ENCODE measurements at places on chromosomes 5 and 9.

DNA sequence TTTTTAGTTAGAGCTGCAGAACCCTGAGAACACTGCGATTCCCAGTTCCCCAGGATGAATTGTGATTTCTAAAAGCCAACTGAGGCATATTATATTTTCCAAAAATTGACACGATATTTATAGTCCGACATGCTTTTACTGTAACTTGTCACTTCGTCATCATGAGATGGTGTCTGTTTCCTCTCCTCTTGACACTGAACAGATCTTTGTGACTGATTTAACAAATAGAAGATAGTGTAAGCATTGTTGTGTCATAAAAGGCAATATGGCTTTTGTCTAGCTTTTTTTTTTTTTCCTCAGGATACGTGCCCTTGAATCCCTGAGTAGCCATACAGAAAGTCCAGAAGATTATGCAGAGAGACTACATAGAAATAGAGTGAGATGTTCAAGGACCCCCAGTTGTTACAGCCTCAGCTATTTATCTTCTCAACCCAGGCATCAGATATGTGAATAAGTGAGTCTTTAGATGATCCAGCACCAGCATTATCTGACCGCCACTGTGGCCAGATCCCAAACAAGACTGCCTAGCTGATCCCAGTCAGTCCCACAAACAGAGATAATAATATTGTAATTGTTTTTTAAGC lies 27.8 kb upstream of the CCL21 start:
- DNase-seq, result no peak

DNA sequence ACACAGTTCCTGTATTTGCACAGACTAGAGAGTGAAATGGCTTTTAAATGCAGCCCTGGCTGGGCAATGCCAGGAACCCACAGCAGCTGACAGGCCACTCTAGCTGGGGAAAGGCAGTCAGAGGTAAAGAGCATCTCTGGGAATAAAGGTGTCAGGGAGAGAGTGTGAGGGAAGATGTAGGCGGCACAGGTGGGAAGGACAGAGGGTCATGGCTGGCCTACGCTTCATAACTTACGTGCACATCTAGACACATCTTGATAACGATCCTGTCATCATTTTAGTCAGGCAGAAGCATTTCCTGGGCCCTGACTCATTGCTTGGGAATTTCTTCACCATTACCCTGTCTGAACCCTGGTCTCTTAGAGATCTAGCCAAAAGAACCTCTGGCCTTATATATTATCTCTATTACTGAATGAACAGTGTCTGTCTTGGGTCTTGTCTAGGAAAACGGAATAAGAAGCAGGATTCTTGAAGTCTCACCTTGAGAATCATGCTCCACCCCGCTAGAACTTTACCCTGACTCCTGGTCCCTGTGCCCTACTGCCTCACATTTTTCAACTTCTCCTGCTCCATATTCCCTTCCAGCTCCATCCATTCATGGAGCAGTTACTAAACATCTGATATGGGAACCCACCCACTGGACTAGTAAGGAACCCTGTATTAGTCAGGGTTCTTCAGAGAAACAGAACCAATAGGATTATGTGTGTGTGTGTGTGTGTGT lies 106.4 kb upstream of the ELL2 start:
- no peak for DNase-seq

GRCh38 chr5:94480486-94480885 lies 137.9 kb downstream of the KIAA0825 start:
- DNase-seq, result no peak

DNA sequence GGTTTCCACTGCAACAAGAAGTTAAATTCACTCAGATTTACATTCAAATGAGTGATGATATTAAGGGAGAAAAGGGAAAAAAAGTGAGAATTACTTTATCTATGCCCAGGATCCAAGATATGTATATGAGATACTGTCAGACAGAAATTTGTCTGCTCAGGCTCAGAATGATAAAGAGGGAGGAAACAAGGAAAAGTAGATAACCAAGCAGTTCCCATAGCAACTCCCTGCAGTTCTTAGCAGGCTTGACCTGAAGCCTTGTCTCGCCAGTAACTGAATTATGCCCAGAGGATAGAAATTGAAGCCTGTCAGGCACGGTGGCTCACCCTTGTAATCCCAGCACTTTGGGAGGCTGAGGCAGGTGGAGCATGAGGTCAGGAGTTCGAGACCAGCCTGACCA lies 304.4 kb downstream of the TLE1 start:
- DNase-seq, result no peak

DNA sequence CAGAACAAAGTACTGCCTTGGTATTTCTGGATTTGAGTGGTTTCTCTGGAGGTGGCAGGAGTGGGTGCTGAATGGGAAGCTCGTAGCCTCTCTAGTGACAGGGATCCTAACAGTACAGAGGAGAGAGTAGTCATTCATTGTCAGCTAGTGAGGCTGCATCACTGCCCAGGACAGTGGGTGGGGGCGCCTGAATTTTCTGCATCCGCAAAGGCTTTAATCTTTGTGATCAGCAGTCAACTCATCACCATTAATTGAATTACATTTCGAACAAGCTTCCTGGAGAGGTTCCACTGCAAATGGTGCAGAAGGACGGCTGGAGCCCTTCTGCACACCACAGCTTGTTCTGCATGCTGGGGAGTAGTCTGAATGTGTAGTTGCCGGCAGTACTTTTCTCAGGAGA lies 77.5 kb downstream of the HSPA4 start:
- DNase-seq, result no peak

DNA sequence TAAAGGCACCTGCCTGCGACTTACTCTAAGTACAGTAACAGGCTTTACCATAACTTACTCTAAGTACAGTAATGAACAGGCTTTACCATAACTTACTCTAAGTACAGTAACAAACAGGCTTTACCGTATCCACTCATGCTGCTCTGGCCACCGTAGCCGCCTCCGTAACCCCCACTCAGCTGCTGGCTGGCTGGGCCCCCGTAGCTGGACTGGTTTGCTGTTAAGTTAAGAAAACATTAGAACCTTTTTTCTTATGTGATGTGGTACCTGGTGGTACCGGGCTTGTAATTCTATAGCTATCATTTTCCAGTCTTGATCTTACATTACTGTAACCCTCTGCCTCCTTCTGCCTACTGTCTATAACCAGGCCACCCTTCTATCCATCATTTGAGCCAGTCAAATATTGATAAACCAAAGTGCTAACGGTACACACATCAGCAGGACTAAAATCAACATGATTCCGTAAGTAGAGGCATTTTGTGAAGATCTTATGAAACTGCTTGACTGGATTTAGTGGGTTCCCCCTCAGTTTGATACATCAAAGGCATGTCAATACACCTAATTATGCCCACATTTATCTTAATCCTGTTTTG lies 7.4 kb downstream of the HNRNPH1 start:
- DNase-seq, result no peak

DNA sequence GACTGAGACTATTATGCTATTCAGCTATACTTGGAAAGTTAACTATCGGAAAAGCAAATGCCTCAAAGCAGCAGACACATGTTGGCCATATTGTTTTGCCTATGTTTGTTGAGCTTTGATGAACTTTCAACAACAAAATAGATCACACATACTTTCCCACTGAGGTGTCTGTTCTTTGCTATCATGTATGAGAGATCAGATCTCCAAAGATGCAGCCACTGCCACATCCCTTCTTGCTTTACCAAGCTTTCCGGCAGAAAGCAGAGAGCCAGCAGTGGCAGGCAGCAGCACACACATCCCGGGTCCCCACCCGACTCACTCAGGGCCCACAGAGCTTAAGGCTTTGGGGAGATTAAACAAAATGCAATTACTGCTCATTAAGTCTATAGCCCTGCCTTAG lies 18.8 kb downstream of the ZBTB5 start:
- no peak for DNase-seq
